ENCODE measurements at places on chromosomes 2 and 18.

GRCh38 chr18:36628435-36629137 lies 200.2 kb downstream of the TPGS2 start:
- no peak for DNase-seq

- no peak for DNase-seq
These were observed 1.4 kb downstream of the C1QL2 start for GRCh38 chr2:119156891-119157773.

DNA sequence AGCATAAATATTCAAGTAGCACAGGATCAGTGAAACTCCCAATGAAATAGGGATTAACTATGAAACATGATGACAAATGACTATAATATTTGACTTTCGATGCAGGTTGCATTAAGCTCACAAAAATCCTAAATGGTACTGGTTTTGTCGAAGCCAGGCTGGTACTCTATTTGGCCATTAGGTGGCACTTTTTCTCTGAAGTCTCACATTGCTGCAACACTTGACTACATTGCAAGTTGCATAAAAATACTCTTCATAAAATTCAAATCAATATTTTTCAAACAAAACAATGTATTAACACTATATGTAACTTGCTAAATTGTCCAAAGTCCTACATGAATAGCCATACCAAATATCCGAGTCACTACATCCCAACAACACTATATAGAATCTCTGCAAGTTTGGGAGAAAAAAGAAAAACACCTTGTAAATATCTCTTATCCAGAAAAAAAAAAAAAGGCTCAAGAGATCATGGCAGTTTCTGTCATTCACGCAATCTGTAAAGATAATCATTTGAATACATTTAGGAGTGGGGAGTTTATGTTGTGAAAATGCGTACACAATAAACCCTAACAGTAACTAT lies 9.5 kb downstream of the RTTN start:
- DNase-seq: peak; percentile 65

DNA sequence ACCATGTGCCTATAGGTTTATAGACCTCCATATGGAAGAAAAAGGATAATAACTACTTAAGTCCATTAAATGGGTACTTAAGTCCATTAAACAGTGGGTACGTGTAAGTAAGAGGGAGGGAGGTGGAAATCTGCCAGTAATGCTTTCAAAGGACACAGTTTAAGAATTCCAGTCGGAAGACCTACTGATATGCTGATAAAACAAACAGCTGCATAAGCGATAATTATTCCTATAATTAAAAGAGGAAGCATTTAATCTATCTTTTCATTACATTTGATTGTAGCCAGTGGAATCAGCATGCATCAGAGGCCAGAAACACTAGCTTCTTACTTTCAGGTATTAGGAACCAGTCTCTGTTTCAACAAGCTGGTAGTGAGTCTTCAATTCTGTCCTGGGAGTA lies 96.4 kb upstream of the DDX18 start:
- DNase-seq: no peak

GRCh38 chr18:23306822-23307221 lies 146.3 kb upstream of the RIOK3 start:
- no peak for DNase-seq

- no peak for DNase-seq
These were observed 38.2 kb downstream of the DNAJC10 start for GRCh38 chr2:182754231-182754630.

- DNase-seq: no peak
These were observed 21.9 kb downstream of the TEX44 start for GRCh38 chr2:231614559-231615057.
